ENCODE measurements at places on chromosomes 16 and 17.

- H3K36me3 ChIP-seq: peaks cover 59% of the 10 kb centered on the region
- H3K4me1 ChIP-seq: no peaks in the 10 kb centered on the region
- DNase-seq: no peak
- no peak overlapping the region for H3K27ac ChIP-seq
These were observed 13.3 kb downstream of the AKTIP start for GRCh38 chr16:53489755-53490154.

- DNase-seq: no peak
- H3K4me3 ChIP-seq: peak overlapping the region; percentile 88
These were observed 2.8 kb downstream of the USP22 start for GRCh38 chr17:21039839-21040575.

DNA sequence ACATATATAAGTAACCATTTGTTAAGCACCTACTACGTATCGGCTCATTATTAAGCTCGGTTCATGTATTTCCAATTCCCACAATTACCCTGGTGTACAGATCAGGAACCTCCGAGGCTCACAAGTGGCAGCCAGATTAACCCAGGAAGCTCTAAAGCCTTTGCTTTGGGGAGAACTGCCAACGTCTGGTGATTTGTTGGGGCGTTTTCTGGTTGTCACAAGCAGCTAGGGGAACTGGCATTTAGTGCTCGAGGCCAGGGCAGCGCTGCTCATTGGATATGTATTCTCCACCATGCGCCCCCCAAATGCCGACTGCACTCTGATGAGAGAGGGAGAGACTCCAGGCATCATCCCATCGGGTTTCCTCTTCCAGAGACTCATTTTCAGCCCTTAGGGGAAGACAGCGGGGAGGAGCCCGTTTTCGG lies 541 bp downstream of the ZNF18 start:
- H3K27ac ChIP-seq: peak overlapping the region; percentile 83
- peak overlapping the region; percentile 98 for H3K4me3 ChIP-seq
- no peak for DNase-seq
- H3K36me3 ChIP-seq: no peaks in the 10 kb centered on the region

GRCh38 chr16:22194707-22195444 lies 11.2 kb upstream of the EEF2K start:
- H3K36me3 ChIP-seq: no peaks in the 10 kb centered on the region
- H3K27ac ChIP-seq: peak overlapping the region; percentile 90
- H3K4me1 ChIP-seq: peaks cover 44% of the 10 kb centered on the region
- H3K4me3 ChIP-seq: no peak overlapping the region
- DNase-seq: no peak

GRCh38 chr17:17314501-17315071 lies 11.4 kb downstream of the NT5M start:
- DNase-seq: no peak
- no peaks in the 10 kb centered on the region for H3K27me3 ChIP-seq
- no peaks in the 10 kb centered on the region for H3K4me1 ChIP-seq
- H3K36me3 ChIP-seq: no peaks in the 10 kb centered on the region
- H3K27ac ChIP-seq: no peak overlapping the region
- H3K4me3 ChIP-seq: no peak overlapping the region

DNA sequence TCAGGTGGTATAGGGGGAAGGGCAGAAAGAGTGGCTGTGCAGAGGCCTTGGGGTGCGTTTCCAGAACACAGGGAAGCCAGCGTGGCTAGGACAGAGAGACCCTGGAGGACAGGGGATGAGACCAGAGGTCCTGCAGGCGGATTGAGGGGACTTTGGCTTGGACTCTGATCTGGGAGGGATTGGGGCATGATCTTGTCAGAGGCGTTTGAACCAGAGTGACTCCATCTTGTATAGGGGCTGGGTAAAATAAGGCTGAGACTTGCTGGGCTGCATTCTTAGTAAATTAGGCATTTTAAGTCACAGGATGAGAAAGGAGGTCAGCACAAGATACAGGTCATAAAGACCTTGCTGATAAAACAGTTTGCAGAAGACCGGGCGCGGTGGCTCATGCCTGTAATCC lies 5.4 kb upstream of the NATD1 start:
- H3K36me3 ChIP-seq: no peaks in the 10 kb centered on the region
- no peak overlapping the region for H3K4me3 ChIP-seq
- H3K27me3 ChIP-seq: no peaks in the 10 kb centered on the region
- no peak for DNase-seq
- peaks cover 6% of the 10 kb centered on the region for H3K4me1 ChIP-seq

GRCh38 chr17:32529604-32530003 lies 42.8 kb downstream of the CDK5R1 start:
- H3K4me1 ChIP-seq: no peaks in the 10 kb centered on the region
- no peaks in the 10 kb centered on the region for H3K36me3 ChIP-seq
- no peak overlapping the region for H3K27ac ChIP-seq
- DNase-seq: no peak
- no peak overlapping the region for H3K4me3 ChIP-seq

GRCh38 chr17:4124999-4125398 lies 17.8 kb downstream of the ZZEF1 start:
- peaks cover 25% of the 10 kb centered on the region for H3K36me3 ChIP-seq
- no peak overlapping the region for H3K4me3 ChIP-seq
- H3K27ac ChIP-seq: no peak overlapping the region
- no peaks in the 10 kb centered on the region for H3K27me3 ChIP-seq
- DNase-seq: no peak
